ENCODE measurements at places on chromosomes 6 and 20.

DNA sequence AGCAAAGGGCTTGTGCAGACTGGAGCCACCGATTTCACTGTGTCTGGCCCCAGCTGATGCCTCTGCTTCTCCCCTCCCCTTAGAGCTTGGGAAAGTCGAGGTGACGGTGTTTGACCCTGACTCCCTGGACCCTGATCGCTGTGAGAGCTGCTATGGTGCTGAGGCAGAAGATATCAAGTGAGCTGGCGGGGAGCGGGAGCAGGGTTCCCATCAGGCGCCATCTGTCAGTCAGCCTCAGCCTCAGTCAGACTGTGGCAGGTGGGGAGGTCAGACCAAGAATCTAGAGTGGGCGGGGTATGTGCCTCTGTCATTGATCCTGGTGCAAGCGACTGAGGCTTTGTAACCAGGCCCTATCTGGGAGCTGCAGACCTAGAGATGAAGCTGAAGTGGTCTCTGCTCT lies 5.5 kb downstream of the ERGIC3 start:
- no peak for DNase-seq

GRCh38 chr20:1895674-1896483 lies 672 bp downstream of the SIRPA start:
- peak; percentile 92 for DNase-seq

GRCh38 chr6:157753291-157753690 lies 69.8 kb upstream of the SNX9 start:
- DNase-seq: no peak

DNA sequence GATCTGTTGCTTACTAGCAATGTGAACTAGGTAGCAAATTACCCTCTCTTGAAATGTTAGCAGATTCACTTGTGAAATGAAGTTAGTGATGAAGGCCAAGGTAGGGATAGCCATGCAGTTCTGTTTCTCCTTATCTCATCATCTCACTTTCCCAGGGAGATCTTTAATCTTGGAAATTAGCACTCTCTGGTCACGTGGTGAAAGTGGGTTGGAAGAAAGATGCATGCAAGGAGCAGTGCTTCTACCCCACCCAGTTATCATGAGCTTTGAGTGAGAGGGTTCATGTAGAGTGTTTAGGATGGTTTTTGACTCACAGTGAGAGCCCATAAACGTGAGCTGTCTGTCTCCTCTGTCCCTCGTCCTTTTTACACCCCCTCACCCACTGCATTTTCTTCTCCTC lies 346.3 kb downstream of the QKI start:
- DNase-seq: no peak

GRCh38 chr6:147384029-147384428 lies 124.5 kb upstream of the SAMD5 start:
- DNase-seq: no peak

Measured in lower leg skin (tissue), 4 donors.